ENCODE measurements at places on chromosomes 12 and 14. TPM values are rescaled to one million over a fixed set of nuclear protein-coding genes. Genes with fewer than 3 reads are reported as not detected.

GRCh38 chr12:95216711-95217376 lies 423 bp downstream of the FGD6 start:
- H3K27ac ChIP-seq: peak overlapping the region; percentile 44
- peak overlapping the region; percentile 84 for H3K4me3 ChIP-seq
- H3K4me1 ChIP-seq: peaks cover 38% of the 10 kb centered on the region
- H3K27me3 ChIP-seq: peaks cover 4% of the 10 kb centered on the region
- DNase-seq: peak; percentile 2

DNA sequence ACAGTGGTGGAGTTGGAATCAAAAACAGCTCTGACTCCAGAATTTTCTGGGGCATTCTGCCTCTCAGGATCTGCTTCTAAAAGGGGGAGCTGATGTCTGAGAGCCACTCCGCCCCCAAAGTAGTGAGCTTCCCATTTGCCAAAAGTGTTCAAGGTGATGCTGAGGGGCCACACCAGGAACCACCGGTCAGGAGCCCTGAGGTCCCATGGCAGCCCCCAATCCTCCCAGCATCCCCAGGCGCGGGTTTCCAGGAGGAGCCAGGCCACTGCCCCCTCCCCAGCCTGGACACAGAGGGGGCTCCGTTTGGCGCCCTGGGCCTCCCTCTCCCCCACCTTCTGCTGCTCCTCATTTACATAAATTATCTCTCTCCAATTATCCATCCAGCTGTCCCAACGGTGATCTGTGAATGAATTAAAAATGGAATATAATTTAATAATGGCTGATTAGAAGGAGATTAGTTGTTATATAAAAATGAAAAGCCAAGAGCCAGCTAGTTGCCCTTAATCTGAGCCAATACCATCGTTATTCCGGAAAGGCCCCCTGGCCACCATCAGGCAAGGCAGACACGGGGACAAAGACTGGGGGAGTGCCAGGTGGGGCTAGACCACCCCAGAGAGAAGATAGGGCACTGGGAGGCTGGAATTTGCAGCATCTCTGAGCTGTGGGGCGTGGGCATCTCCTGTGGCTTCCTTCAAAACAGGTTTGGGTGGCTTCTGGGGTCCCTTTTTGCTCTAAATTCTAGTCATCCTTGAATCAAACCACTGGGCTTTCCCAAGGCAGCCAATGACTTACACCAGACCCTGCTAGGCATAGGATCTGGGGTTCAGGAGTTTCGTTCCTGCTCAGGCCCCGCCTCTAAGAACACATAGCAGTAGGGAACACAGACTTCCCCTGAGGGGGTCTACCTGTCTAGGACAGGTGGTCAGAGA lies 19.7 kb upstream of the VSX2 start:
- DNase-seq: no peak
- H3K36me3 ChIP-seq: no peaks in the 10 kb centered on the region
- peaks cover 11% of the 10 kb centered on the region for H3K27me3 ChIP-seq
- no peaks in the 10 kb centered on the region for H3K4me1 ChIP-seq

DNA sequence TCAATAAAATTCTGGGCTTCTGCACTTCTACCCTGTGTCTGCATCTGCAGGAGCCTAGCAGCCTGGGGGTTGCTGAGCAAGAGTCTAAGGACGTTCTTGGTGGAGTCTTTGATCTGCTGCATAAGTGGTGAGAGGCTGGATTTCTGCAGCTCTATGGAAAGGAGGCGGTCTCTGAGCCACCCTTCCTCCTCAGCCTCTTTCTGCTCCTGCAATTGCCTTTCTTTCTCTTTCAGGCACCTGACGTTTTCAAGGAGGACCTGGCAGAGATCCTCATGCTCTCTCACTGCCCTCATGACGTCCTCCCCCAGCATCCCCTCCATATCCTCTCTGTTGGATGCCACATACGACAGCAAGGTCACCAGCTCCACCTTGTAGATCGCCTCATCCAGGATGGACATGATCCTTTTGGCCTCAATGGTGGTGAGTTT lies 13.6 kb upstream of the TPCN1 start:
- DNase-seq: peak; percentile 38
- peak overlapping the region; percentile 84 for H3K27ac ChIP-seq
- H3K36me3 ChIP-seq: no peaks in the 10 kb centered on the region
- H3K27me3 ChIP-seq: no peaks in the 10 kb centered on the region

GRCh38 chr14:74859757-74860552 lies 16.0 kb downstream of the PROX2 start:
- H3K27me3 ChIP-seq: no peaks in the 10 kb centered on the region
- DNase-seq: no peak
- no peak overlapping the region for H3K27ac ChIP-seq
- H3K4me1 ChIP-seq: peaks cover 12% of the 10 kb centered on the region
- no peak overlapping the region for H3K4me3 ChIP-seq

DNA sequence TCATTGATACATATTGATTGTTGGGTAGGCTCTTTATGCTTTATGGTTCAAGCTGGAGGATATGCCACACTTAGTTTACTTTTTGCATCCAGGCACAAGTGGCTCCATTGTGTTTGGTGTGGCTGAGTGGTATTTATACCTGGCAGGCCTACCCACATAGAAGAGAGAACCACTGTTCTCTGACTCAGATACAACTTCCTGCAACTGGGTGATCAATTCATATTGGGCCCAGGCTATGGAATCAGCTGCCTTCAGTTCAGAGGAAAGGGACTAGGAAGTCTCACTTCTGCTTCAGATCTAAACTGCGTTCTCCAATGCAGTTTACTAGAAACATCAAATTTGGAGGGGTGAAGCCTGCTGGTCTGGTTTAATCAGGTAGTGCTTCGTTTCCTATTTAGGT lies 49.8 kb upstream of the LRRK2 start:
- DNase-seq: no peak
- no peaks in the 10 kb centered on the region for H3K36me3 ChIP-seq
- no peaks in the 10 kb centered on the region for H3K4me1 ChIP-seq
- no peak overlapping the region for H3K4me3 ChIP-seq

DNA sequence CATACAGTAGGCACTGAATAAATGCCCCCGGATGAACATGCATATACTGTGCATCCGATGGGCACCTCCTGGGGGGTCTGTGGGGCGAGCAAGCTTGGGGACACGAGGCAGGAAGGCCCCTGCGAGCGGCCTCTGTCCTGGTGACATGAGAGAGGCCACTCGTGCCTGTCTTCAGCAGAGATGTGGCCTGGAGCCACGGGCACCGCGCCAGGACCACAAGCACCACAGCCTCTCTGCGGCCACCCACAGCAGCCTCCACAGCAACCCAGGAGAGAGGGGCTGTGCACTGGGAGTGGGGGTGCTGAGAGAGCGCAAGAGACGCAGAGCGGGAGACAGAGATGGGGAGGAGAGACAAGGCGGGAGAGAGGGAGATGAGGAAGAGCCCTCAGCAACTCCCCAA lies 118.5 kb downstream of the RFLNA start:
- no peak overlapping the region for H3K27ac ChIP-seq
- H3K4me1 ChIP-seq: no peaks in the 10 kb centered on the region
- peaks cover 7% of the 10 kb centered on the region for H3K36me3 ChIP-seq
- no peak overlapping the region for H3K4me3 ChIP-seq
- DNase-seq: no peak
- H3K27me3 ChIP-seq: no peaks in the 10 kb centered on the region

Gene PRPH
- total RNA-seq: not detected

- no peaks in the 10 kb centered on the region for H3K4me1 ChIP-seq
- H3K4me3 ChIP-seq: no peak overlapping the region
- no peak overlapping the region for H3K27ac ChIP-seq
- peaks cover 4% of the 10 kb centered on the region for H3K27me3 ChIP-seq
These were observed 109.7 kb downstream of the EML1 start for GRCh38 chr14:99902925-99903324.

- peaks cover 27% of the 10 kb centered on the region for H3K27me3 ChIP-seq
- peak overlapping the region; percentile 88 for H3K4me3 ChIP-seq
- peak overlapping the region; percentile 82 for H3K27ac ChIP-seq
- no peaks in the 10 kb centered on the region for H3K36me3 ChIP-seq
- DNase-seq: no peak
These were observed 997 bp downstream of the CYP27B1 start for GRCh38 chr12:57765698-57766463.

Gene KRR1
- 79.3 TPM for total RNA-seq

- no peaks in the 10 kb centered on the region for H3K27me3 ChIP-seq
- no peak overlapping the region for H3K27ac ChIP-seq
- no peak overlapping the region for H3K4me3 ChIP-seq
- peaks cover 2% of the 10 kb centered on the region for H3K36me3 ChIP-seq
- DNase-seq: no peak
These were observed 21.9 kb upstream of the FSCB start for GRCh38 chr14:44529026-44529425.

- peaks cover 4% of the 10 kb centered on the region for H3K27me3 ChIP-seq
- H3K36me3 ChIP-seq: no peaks in the 10 kb centered on the region
- no peak overlapping the region for H3K27ac ChIP-seq
- H3K4me1 ChIP-seq: no peaks in the 10 kb centered on the region
- no peak for DNase-seq
These were observed 172.7 kb downstream of the ETNK1 start for GRCh38 chr12:22797701-22798100.

- H3K4me1 ChIP-seq: no peaks in the 10 kb centered on the region
- DNase-seq: peak; percentile 61
- no peak within 1 kb of the TSS for H3K27ac ChIP-seq
- peaks cover 3% of the 10 kb centered on the region for H3K36me3 ChIP-seq
- peak within 1 kb of the TSS; percentile 75 for H3K4me3 ChIP-seq
These were observed at the start of gene LRRC9 for GRCh38 chr14:59919570-59920377. Gene LRRC9, plus strand, starts transcription at chr14:59920144.

GRCh38 chr12:114776731-114777442 lies 92.9 kb upstream of the TBX3 start:
- DNase-seq: no peak
- H3K36me3 ChIP-seq: peaks cover 4% of the 10 kb centered on the region
- H3K4me3 ChIP-seq: no peak overlapping the region
- H3K4me1 ChIP-seq: no peaks in the 10 kb centered on the region
- peaks cover 12% of the 10 kb centered on the region for H3K27me3 ChIP-seq
- H3K27ac ChIP-seq: no peak overlapping the region

- no peaks in the 10 kb centered on the region for H3K27me3 ChIP-seq
- peak overlapping the region; percentile 97 for H3K27ac ChIP-seq
- peaks cover 10% of the 10 kb centered on the region for H3K36me3 ChIP-seq
- no peak for DNase-seq
- H3K4me1 ChIP-seq: peaks cover 73% of the 10 kb centered on the region
These were observed 97.8 kb downstream of the LGMN start for GRCh38 chr14:92650581-92651105.

DNA sequence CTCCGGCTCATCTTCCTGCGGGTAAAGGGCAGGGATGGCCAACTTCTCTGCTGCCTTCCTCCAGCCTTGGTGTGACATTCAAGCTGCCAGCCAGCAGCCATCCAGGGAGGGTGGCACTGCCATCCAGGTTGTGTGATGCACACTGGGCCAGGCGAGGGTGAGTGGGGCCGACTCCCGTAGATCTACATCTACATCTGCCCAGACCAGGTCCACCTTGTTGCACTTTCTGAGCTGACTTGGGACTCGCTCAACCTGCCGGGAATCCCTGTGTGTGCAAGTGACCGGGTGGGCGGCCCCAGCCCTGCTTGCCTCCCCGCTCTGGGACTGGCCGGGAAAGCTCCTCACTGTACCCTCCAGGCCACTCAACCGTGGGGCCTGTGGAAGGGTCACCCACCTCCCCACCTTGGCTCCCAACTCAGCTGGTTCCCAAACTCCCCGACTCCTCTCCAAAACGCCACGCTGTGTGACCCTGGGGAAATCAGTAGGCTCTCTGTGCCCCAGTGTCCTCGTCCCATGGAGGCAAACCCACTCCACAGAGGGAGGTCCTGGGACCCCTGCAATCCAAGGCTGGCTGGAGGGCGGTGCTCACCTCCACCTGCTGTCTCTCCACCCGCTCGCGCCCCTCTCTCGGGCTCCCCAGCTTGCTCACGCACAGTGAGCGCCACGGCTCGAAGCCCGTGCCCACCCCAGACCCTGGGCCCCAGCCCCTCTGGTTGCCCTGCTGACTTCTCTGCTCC lies 14.7 kb downstream of the JAG2 start:
- H3K4me1 ChIP-seq: peaks cover 2% of the 10 kb centered on the region
- DNase-seq: no peak
- H3K27ac ChIP-seq: no peak overlapping the region
- no peak overlapping the region for H3K4me3 ChIP-seq

Gene STAB2
- not detected for total RNA-seq

DNA sequence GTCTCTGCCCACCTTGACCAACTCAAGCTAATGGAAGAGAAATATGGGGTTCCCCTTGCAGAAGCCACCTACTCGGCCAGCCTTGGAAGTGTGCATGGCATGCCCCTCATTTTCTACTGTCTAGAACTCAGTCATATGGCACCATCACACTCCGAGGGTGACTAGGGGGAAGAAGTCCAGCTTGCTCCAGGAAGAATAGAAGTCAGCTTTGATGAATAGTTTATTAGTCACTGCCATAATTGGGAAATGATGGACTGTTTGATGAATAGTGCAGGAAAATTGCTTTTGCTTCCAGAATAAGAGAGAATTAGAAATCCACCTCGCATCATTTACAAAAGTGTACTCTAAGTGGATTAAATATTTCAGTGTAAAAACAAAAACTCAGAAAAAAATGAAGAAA lies 1030.6 kb downstream of the VRK1 start:
- DNase-seq: no peak
- H3K36me3 ChIP-seq: no peaks in the 10 kb centered on the region
- H3K27me3 ChIP-seq: no peaks in the 10 kb centered on the region
- H3K4me3 ChIP-seq: no peak overlapping the region

GRCh38 chr14:54642801-54643695 lies 76.1 kb downstream of the SAMD4A start:
- no peak for DNase-seq
- H3K4me3 ChIP-seq: no peak overlapping the region
- H3K27me3 ChIP-seq: no peaks in the 10 kb centered on the region
- no peaks in the 10 kb centered on the region for H3K4me1 ChIP-seq
- no peaks in the 10 kb centered on the region for H3K36me3 ChIP-seq

Gene DBX2
- total RNA-seq: not detected

GRCh38 chr12:27652174-27652763 lies 44.0 kb upstream of the REP15 start:
- H3K4me1 ChIP-seq: no peaks in the 10 kb centered on the region
- H3K27ac ChIP-seq: no peak overlapping the region
- H3K27me3 ChIP-seq: no peaks in the 10 kb centered on the region
- no peak overlapping the region for H3K4me3 ChIP-seq
- H3K36me3 ChIP-seq: peaks cover 6% of the 10 kb centered on the region

- no peaks in the 10 kb centered on the region for H3K27me3 ChIP-seq
- H3K4me3 ChIP-seq: no peak overlapping the region
- DNase-seq: no peak
- peaks cover 4% of the 10 kb centered on the region for H3K36me3 ChIP-seq
These were observed 56.7 kb downstream of the DCAF5 start for GRCh38 chr14:69096246-69096645.

Gene PTPN6
- 235 TPM for total RNA-seq

DNA sequence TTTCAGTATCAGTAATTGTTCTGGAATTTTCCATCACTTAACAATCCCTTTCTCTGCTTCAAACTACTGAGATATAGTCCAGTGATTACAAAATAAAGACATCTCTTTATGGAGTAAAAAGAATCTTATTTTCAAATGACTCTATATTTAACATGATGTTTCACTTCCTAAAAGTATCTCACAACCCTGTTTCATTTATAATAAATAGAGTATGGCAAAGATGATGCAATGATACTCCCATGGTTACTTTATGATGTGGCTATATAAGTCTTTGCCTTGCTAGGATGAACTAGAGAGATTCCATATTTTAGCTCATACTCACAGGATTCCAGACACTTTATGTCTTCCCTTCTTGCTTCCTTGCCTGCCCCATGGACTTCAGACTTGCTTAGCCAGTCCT lies 953.5 kb upstream of the MDGA2 start:
- H3K4me1 ChIP-seq: no peaks in the 10 kb centered on the region
- H3K27ac ChIP-seq: no peak overlapping the region
- no peak overlapping the region for H3K4me3 ChIP-seq
- no peaks in the 10 kb centered on the region for H3K27me3 ChIP-seq
- H3K36me3 ChIP-seq: no peaks in the 10 kb centered on the region
